Lower leg skin (tissue), 4 donors: ENCODE measurements at places on chromosomes 11 and 22.
A peak's percentile ranks its signal among the peaks of the same experiment; 100 is the strongest.

DNA sequence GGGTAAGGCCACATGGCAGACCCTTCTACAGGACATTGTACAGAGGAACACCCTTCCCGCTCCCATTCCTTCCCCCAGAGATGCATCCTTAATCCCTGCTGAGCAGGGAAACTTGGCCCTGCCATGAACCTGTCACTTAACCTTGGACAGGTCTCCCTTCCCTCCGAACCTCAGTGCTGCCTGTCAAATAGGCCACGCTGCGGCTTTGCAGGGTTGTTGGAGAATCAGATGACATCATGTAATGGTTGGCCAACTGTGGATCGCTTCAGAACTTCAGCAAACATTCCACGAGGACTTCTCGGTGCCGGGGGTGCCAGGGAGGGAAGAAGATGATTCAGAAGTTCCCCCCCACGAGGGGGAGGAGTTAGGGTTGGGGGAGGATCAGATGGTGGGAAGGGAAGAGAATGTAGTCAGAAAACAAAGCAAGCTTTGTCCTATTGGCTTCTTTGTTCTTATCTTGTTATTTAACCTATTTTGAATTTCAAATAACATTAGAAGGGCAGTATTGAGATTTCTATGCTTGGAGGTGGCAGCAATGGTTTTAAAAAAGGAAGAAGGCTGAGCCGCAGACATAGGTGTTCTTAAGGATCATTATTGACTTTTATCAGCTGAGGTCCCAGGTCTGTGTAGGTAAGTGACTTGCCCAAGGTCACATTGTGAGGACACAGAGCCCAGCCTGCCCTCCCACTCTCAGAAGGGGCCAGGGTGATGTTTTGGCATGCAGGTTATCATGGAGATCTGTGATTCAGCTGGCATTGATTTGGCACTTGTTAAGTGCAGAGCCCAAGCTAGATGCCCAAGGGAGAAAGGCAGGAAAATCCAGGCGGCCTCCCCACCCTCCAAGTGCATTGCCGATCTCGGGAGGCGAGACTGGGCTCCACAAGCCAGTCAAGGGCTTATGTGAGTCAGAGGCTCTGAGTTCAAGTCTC, 3.1 kb downstream of the CDC42EP1 start:
- peak; percentile 82 for DNase-seq

DNA sequence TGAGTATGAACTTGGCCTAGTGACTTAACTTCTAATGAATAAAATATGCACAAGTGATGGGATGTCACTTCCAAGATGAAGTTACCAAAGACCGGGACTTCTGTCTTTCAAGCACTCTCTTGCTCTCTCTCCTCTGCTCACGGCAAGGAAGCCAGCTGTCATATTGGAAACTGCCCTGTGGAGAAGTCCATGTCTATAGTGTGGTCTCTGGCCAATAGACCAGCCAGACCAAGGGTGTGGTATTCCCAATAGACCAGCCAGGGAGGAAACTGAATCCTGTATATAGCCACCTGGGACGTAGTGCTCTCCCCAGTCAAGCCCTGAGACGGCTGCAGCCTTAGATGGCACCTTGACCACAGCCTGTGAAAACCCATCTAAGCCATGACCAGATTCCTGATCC, 93.2 kb upstream of the ALX4 start:
- DNase-seq = no peak

DNA sequence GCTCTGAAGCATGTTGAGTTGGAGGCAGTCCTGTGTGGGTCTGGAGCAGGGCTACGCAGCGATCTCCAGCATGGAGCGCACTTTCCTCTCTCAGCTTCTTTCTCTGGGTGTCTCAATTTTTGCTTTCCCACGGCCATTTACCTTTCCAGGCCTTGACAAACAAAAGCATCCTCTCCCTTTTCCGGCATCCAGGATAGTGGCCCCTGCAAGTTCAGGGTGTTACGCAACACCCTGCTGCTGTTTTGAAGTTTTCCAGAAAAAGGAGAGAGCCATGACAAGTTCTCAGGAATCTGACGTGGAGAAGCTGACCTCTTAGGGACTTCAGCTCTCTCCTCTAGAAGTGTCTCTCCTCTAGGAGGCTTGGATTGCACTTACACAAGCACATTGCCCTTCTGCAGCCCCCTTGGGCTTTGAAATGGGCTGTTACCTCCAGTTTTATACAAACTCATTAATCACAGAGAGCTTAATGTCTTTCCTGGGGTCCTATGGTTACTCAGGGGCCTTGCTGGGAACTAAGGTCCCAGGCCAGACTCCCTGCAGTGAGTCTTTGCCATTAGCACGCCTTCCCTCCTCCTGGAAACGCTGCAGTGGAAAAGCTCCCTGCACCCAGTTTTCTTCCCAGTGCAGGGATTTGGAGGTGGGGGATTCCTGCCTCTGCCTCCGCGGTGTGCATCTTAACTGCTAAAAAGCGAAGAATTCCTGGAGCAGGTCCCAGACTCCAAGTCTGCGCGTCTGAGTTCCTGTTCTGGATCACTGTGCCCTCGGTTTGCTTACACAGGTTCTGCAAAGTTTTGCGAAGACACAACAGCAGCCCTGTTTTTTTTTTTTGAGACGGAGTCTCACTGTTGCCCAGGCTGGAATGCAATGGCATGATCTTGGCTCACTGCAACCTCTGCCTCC, 80.4 kb downstream of the BARX2 start:
- no peak for DNase-seq

GRCh38 chr22:32333141-32333768, 24.4 kb upstream of the RFPL3 start:
- DNase-seq = no peak

DNA sequence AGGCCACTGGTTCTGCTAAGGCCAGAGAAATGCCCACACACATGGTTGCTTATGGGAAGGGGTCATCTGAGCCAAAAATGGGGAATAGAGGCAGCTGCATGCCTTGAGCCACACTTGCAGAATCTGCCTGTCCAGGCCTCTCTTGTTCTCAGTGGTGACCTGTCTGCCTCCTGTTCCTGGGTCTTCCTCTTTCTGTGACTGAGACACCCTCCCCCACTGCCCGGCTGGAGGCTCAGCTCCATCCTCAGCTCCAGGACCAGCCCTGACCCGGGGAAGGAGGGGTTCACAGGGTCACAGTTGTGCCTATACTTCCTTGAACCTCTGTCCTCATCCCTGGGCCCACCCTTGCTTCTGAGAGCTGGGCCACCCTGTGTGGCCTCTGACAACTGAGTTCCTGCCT, 52.3 kb downstream of the CSF2RB start:
- no peak for DNase-seq

DNA sequence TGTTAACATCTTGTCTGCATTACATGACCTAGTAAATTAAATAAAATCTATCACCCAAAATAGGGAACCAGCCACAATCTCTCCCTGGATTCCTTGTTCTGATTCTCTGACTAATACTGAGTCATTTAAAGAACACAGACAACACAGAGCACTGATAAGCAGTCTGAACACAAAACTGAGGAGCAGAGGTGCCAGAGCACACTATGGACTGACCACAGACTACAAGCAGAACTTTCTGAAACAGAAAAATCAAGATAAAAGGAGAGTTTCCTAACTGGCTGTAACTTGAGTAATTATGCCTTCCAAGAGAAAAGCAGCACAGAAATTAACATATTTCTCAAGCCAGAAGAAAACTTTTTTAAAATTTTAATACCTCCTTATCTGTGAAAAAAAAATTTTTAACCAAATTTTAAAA, 128.8 kb downstream of the SGSM3 start:
- no peak for DNase-seq

- no peak for DNase-seq
Observed at GRCh38 chr22:19476023-19476422, 3.0 kb downstream of the UFD1 start.

DNA sequence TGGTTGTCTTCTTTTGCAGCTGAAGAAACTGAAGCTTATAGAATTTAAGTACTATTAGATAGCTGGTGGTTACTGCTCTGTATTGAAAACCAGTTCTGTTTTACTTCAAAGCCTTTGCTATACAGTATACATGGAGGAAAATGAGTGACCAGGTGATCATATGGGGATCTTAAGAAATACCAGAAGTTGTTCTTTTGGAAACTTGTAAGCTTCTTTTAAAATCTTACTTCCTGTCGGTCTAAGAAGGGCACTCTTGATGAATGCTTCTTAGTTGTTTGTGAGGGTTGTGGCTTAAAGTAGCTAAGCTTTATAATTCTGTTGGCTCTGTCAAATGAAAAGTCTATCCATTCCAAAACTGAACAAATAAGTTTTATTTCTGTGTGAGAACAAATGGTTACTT, 55.2 kb downstream of the PDE3B start:
- no peak for DNase-seq

GRCh38 chr22:35629406-35630216, 12.5 kb upstream of the MB start:
- peak; percentile 93 for DNase-seq

DNA sequence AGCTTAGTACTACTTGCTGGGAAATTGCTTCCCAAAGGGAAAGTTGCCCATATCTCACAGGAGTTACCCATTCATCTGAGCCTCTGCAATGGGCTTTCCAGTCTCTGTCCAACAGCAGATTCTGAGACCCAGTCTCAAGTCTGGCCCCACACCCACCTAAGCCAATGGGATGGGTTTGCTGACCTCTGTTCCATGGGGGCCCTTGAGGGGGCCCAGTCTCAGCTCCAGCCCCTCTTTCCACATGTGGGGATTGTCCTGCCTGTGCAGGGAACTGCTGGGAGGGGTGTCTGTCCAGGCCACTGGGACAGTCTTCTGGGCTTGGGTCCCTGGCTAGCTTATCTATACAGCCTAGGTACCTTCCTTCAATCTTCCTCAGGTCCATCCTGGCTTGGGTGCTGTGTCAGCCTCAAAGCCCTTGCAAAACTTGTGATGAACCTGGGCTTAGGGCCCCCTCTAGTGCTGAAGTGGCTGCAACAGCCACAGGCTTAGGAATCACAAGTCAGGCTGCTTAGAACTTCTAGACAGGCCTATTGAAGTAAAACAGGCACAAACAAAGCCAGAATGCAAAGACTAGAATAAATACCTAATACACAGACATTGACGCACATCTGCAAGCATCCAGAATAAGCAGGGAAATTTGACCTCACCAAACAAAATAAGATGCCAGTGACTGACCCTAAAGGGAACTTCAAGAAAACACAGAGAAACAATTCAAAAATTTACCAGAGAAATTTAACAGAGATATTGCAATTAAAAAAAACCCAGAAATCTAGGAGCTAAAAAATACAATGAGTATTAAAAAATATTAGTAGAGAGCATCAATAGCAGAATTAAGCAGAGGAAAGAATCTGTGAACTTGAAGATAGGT, 11.7 kb upstream of the PATL1 start:
- no peak for DNase-seq

GRCh38 chr11:85822814-85823213, 11.9 kb upstream of the SYTL2 start:
- no peak for DNase-seq

GRCh38 chr11:119370486-119371046, 10.9 kb downstream of the USP2 start:
- no peak for DNase-seq
